Astrocyte of the spinal cord (primary cell): ENCODE measurements at places on chromosomes 16 and 17.
A peak's percentile ranks its signal among the peaks of the same experiment; 100 is the strongest.

- DNase-seq, result no peak
These were observed 95.4 kb upstream of the TNRC6C start for GRCh38 chr17:77862890-77863813.

DNA sequence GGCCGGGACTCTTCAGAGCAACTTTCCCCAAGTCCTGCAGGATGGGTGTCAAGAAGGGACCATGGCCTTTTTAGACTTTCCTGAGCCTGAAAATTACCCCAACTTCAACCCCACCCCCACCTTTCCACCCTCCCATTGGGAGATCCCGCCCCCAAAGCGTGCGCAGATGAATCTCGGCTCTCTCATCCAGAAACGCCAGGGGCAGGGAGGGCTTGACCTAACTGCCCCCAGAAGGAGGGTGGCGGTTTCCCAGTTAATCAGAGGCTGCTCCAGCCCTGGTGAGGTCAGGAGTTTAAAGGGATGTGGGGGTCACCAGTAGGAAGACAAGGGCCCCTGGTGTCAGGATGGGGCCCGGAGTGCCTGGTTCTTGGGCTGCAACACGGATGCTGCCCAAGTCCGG is 480 bp downstream of the KIF19 start:
- DNase-seq, result no peak

GRCh38 chr17:67662712-67663111 is 55.0 kb upstream of the NOL11 start:
- DNase-seq, result no peak

GRCh38 chr17:53134548-53134947 is 688.2 kb upstream of the KIF2B start:
- no peak for DNase-seq

DNA sequence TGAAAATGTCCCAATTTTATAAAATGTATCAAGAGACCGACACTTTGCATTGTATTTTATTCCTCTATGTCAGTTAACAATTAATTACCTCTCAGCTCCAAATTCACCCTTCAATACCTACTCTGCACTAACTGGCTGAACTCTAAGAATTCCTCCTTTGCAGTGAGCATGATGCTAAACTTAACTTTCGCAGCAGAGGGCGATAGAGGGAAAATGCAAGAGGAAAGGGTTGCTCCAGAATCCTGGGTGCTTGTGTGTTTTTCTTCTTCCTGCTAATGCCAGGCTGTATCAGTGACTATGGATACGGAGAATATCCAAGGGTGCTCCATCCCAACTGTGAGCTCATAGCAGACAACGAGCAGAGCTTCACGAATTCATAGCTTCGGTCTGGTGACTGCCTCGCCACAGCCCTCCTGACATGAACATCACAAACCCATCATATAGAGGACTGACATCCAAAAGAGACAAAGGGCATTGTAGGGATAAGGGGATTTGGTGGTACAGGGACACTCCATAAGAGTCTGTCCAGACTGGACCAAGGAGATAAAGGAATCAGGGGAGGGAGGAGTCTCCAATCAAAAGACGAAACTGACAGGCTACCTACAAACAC is 172.9 kb downstream of the STX8 start:
- no peak for DNase-seq

- no peak for DNase-seq
These were observed 1.7 kb downstream of the KANSL1 start for GRCh38 chr17:46191322-46192188.

- DNase-seq, result no peak
These were observed 135.2 kb upstream of the HS3ST3A1 start for GRCh38 chr17:13736916-13737315.

DNA sequence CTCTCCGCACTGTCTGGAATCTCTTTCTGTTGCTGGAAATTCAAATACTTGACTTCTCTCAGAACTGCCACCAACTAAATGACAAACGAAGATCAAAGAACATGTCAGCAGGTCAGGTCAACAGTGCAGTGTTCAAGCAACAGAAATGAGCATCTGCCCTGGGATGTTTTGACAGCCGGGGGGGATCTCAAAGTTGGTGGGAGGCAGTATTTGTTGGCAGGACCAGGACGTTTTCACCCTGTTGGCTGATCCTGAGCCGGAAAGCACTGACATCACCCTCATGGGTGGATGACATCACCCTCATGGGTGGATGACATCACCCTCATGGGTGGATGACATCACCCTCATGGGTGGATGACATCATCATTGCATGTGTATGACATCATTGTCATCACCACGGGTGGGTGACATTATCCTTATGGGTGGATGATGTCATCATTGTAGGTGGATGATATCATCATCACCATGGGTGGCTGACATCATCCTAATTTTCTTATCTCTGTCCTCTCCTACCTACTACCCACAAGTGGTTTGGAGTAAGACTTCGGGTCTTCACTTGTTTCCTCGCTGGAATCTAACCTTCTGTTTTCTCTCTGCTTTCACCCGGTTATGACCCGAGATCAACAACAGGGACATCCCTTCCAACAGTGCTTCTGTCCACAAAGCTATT is 18.9 kb downstream of the DNAH17 start:
- DNase-seq, result peak; percentile 6

GRCh38 chr16:72464597-72465368 is 292.8 kb upstream of the PMFBP1 start:
- no peak for DNase-seq

GRCh38 chr16:85986931-85987749 is 88.2 kb downstream of the IRF8 start:
- no peak for DNase-seq

DNA sequence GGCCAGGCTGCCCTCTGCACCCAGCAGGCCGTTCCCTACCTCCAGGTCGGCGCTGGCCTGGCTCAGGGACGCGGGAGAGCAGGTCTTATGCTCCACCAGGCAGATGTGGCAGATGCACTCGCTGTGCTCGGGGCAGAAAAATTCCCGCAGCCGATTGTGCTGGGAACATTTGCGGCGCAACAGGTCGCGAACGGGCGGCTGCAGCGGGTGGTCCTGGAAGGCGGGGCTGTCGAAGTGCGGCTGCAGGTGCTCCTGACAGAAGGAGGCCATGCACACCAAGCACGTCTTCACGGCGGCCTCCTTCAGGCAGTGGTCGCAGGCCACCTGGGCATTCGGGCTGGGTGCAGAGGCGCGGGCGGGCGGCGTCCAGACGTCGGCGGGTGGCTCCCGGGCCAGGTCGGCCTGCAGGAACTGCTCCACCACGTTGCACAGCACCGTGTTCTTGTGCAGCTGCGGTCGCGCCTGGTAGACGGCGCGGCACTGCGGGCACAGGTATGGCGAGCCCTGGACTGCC is 439 bp downstream of the TRIM25 start:
- no peak for DNase-seq
